ENCODE measurements at places on chromosomes 16 and 17. TPM values are rescaled to one million over a fixed set of nuclear protein-coding genes. Genes with fewer than 3 reads are reported as not detected.
A peak's percentile ranks its signal among the peaks of the same experiment; 100 is the strongest.

Gene IL32
- total RNA-seq, result 36.3 TPM

Gene TTYH2
- 28.1 TPM for total RNA-seq

Gene IQCK
- total RNA-seq, result 6.0 TPM

Gene ZNF18
- total RNA-seq, result 4.0 TPM

Gene ATPAF2
- total RNA-seq, result 37.5 TPM

Gene CWC25
- 8.7 TPM for total RNA-seq

Gene SLC5A10
- not detected for total RNA-seq

Gene KRTAP29-1
- not detected for total RNA-seq

Gene SYT17
- 0.49 TPM for total RNA-seq

Gene ICAM2
- total RNA-seq, result 28.2 TPM

Gene IGSF6
- total RNA-seq, result 3.6 TPM

GRCh38 chr17:22145605-22146178, 453.4 kb downstream of the KCNJ18 start:
- no peak for DNase-seq

DNA sequence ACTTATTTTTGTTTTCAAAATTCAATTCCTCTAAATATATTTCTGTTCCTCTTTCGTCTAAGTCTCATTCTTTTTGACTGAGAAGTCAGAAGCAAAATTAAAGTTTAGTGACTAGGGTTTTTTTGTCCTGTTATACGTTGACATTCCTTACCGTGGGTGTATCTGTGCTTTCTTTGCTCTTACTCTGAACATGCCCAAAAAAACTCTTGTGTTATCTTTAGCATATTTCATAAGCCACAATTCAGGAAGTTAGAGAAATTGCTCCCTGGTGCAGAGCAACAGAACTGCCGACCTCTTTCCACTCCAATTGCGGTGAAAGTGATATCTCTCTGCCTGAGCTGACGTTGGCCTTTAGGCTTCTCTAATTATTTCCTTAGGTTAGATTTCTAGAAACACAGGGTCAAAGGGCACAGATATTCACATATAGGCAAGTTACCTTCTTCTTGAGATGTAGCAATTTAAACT, 65.7 kb downstream of the CENPV start:
- no peak for DNase-seq

DNA sequence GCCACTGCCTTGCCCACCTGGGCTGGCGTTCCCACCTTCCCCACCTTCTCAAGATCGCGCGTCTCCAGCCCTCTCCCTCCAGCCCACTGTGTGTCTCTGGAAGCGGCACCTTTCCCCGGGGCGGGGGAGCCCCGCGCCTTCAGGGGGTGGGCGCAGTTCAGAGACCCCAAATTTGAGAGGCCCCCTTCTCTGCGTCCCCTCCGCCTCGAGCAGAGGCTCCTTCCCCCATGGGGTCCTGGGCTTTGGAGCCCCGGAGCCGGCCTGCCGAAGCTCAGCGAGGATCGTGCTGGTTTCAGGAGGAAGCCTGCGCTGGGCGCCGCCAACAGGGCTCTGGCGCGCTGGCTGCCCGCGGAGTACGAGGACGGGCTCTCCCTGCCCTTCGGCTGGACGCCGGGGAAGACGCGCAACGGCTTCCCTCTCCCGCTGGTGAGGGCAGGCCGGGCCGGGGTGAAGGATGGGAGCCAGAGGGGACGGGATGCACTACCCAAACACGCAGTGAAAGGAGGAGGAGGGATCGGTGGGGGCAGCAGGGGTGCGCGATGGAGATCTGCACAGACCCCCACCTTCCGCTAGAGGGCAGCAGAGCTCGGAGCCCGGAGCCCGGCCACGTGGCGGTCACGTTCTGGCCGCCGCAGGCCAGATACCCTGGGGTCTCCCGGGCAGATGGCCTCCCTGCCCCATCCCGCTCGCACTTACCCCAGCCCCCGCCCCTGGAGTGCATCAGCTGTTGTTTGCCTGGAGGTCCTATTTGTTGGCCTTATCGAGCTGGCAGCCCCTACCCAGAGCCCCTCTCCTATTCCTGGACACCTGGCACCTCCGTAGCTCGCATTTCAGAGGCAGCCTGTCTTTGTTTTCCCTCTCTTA, 11.1 kb downstream of the LPO start:
- DNase-seq, result peak; percentile 64

- DNase-seq, result no peak
Measured at GRCh38 chr17:46061435-46061834, 62.4 kb downstream of the STH start.

- DNase-seq, result no peak
Measured at GRCh38 chr16:86827521-86827920, 249.2 kb downstream of the FOXL1 start.

DNA sequence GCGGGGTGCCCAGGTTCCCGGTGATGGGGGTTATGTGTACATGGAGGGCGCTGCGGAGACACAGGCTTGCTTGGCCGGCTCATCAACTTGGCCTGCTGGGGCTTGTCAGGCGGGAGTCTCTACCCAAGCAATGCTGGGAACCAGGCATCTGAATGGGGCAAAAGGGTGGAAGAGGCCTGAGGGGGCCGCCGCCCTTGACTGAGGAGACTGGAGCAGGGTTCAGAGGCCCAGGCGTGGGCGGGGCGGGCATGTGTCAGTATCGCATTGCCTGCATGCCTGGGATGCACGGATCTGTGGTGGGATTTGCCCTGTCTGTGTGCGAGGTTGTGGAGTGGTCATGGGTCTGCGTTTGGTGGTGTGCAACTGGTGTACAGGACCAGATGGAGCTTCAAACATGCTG, 21.1 kb downstream of the ARHGAP23 start:
- no peak for DNase-seq

DNA sequence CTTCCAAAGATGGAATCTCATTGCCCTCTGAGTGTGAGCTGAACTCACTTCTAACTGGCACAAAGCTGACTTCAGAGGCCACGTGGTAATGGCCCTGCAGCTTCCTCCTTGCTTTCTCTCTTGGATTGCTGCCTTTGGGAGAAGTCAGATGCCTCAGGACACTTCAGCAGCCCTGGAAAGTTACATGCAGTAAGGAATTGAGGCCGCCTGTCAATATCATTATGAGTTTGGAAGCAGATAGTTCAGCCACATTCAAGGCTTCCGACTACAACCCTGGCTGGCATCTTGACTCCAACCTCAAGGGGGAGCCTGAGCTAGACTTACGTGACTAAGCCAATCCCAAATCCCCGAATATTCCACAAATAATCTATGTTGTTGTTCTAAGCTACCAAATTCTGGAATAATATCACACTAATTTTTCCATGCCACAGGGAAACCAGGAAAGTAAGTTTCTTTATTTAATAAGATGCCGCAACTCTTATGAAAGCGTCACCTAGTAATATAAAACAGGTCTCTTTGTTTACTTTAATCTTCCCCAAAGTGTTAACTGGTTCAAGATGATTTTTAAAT, 13.6 kb downstream of the CEP20 start:
- peak; percentile 36 for DNase-seq

DNA sequence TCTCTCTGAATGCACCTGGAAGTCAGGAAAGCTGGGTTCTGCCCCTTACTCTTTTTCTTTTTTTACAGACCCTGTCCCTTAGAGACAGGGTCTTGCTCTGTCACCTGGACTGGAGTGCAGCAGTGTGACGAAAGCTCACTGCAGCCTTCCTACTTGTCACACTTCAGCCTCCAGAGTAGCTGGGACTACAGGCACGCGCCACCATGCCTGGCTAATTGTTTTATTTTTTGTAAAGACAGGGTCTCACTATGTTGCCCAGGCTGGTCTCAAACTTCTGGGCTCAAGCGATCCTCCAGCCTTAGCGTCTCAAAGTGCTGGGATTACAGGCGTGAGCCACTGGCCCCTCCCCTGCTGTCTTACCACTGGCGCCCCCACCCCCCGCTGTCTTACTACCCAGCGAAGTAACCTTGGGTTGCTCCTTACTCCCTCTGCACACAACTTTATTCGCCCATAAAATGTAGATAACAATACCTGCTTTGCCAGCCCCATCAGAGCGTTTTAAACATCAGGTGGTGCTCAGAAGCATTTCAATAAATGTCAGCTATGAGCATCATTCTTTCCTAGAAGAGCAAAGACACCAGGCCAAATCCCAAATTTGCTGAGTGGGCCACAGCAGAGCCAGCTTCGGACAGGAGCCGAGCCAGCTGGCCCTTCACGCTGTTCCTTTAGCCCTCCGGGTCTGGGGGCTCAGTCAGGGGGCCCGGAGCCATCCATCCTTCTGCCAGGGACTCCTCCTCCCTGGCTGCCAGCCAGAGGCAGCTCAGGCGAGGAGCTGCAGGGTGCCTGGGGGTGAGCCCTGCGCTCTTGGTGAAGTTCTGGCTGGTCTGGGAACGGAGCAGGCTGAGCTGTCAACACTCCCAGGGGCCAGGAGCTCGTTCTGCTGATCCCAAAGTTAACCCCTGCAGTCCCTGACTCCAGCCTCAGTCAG, 24.4 kb downstream of the SRL start:
- DNase-seq, result peak; percentile 80

GRCh38 chr17:82291582-82292250, 18.2 kb upstream of the CSNK1D start:
- DNase-seq, result no peak

DNA sequence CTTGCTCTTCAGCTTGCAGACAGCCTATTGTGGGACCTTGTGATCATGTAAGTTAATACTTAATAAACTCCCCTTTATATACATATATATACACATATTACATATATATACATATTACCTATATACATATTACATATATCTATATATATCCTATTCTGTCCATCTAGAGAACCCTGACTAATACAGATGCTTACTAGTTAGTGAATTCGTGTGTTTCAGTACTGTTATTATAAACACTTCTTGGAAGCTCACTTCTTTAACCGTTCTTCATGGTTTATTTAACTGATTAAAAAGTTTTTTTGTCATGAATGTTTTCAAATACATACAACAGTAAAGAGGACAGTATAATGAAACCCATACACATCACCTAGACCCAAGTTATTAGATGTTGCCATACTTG, 12.6 kb downstream of the ORC6 start:
- DNase-seq, result no peak

DNA sequence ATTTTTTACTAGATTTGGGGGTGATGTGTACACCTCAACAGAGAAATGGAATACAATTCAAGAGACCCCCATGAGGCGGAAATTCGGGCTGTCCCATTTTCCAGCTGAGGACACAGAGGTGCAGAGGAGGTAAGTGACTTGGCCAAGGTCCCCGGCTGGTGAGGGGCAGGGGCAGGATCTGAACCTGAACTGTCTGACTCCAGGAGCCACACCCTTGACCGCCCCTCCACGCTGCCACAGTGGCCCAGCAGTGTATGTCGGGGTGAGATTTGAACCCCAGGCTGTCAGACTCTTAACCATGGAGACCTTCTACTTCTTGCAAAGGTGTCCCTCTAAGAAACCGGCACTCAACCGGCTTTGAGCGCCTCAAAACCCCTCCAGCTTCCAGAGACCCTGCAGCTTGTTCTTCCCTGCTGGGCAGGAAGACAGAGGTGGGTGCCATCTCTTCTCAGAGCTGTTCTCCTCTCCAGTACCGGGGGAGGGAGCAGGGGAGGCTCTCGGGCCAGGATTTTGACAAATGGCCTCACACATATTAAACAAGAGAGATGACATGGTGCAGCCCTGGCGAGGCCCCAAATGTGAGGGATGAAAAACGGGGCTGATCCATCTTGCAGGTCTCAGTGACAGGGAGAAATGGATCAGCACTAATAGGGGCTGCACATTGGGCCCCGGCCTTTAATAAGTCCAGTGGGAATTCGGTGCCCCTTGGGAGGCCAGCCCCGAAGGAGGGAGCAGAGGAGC, 222.3 kb downstream of the GSG1L start:
- DNase-seq, result no peak

DNA sequence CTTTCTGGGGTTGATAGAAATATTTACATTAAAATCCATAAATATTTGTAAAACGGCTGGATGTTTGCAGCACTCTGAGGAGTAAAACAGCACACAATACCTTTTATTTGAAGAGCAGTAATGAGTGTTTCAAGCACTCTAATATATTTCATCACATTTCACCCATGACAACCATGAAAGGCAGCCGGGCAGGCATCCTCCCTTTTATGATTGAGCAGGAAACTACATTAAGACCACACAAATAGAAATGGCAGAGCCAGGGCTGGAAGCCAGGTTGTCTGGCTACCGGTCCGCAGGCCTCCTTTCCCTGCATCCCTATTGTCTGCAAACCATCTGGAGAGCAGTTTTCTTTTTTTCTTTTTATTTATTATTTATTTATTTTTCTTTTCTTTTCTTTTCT, 23.1 kb upstream of the GPRC5C start:
- no peak for DNase-seq

DNA sequence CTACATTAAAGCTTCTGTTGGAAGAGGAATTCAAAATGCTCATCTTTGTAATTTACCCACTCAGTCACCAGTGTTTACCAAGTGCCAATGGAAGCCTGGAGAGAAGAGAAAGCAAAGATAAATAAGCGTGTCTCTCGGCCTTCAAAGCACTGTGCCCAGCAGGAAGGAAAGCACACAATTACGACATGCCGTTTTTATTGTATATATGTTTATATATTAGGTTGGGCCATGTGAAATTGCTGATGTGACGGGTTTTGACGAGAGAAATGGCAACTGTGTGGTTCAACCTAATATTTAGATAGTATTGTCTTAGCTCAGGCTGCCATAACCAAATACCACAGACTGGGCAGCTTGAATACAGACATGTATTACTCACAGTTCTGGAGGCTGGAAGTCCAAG, 79.3 kb upstream of the HSBP1 start:
- DNase-seq, result no peak

GRCh38 chr17:57465610-57466009, 209.3 kb downstream of the MSI2 start:
- DNase-seq, result no peak

DNA sequence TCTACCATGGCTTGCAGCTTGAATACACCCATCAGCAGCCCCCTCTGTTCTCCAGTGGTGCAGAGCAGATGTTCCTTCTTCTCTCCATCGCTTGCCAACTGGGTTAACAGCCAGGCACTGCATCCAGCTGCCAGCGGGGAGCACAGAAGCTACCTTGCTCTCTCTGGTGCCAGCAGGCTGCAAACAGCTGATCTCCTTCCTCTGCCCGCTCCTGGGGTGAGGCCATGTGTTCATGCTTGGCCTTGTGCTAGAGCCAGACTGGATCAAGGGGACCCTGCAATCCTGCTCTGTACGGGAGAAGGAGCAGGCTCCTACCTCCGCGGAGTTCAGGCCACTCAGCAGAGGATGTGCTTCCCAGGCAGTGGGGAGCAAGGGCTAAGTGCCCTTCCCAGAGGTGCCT, 24.1 kb upstream of the ENGASE start:
- no peak for DNase-seq

DNA sequence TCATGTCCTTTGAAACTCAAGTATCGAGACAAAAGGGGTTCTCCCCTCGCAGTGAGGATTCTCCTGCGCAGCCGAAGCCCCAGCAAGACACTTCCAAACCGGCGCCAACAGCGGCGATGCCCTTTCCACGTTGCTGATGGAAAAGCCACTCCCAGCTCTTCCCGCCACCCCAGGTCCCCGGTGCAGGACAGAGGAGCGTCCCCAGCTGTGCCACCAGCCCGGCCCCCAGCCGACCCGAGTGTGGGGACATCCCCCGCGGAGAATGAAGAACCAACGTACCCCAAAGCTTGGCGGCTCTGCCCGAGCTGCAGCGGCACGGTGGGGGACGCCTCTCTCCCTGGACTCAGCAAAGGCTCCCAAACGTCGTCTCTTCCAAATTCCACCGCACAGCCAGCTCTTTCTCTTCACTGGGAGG, 573 bp downstream of the CHST6 start:
- no peak for DNase-seq
